ENCODE measurements at places on chromosomes 1 and 21.

GRCh38 chr1:218783131-218783530 is 390.5 kb upstream of the LYPLAL1 start:
- no peak for DNase-seq

- no peak for DNase-seq
These were observed 10.8 kb downstream of the NHLH1 start for GRCh38 chr1:160377585-160378206.

- no peak for DNase-seq
These were observed 4.0 kb downstream of the CAPN2 start for GRCh38 chr1:223716302-223716862.

- no peak for DNase-seq
These were observed 226.6 kb downstream of the CAMTA1 start for GRCh38 chr1:7011826-7012225.

DNA sequence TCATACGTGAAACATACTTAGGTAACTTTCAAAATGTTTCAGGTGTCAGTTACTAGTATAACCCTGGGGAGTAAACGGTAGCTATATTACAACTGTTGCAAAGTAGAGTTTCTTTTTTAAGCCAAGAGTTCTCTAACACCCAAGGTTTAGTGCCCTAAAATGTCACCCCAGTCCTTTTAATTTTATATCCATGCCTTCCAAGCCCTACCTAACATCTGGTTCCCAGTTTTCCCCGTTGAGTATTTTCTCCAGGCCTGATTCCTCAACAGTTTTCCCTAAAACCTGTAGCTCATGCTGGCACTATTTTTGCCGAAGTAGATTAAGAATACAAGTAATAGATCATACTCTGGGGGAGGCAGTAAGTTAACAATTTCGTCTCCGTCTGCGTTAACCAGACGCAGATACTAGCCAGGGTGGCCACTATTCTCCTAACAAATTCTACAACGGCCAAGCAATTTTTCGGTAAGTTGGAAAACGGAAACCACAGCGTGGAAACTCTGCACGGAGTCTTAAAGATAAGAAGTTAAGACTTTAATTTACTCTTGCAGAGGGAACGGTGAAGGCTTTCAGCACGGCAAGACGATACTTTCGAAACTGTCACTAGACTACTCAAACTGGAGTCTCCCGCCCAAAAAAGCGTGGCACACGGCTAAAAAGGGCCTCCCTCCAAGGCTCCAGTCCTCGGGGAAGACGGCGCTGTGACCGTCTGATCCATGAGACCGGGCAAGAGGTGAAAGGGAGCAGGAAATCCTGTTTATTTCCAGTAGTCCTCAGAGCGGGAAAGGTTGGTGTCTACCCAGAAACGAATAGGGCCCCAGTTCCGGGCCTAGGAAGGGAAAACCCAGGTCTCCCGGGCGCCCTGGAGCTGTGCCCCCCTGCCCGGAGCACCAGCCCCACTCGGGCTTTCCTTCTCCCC is 945 bp downstream of the SRSF4 start:
- no peak for DNase-seq

- DNase-seq, result no peak
These were observed 83.2 kb downstream of the TRIM11 start for GRCh38 chr1:228323401-228323800.

- DNase-seq, result peak; percentile 39
These were observed 753 bp downstream of the KCNJ6 start for GRCh38 chr21:37915497-37915911.

- DNase-seq, result no peak
These were observed 23.9 kb downstream of the VAV3 start for GRCh38 chr1:107941123-107941522.

GRCh38 chr1:14648896-14649855 is 50.7 kb downstream of the KAZN start:
- no peak for DNase-seq

- no peak for DNase-seq
These were observed 747.9 kb upstream of the NCAM2 start for GRCh38 chr21:20250337-20250736.

DNA sequence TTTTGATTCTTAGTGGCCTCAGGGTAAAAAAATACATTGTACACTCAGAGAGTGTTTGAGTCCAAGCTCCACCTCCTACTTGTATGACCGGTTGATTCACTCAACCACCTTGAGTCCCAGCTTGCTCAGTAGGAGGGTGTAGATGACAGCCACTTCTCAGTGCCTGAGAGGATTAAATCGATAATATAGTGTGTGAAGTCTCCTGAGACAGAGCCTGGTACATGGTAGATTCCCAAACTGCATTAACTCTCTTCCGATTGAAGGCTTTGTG is 38.4 kb downstream of the NCMAP start:
- DNase-seq, result no peak
